Stimulated activated CD4-positive, alpha-beta T cell treated with anti-CD3 and anti-CD28 coated beads, Interleukin-15, amount 100 ng/mL, for 1 hour (primary cell): ENCODE measurements at places on chromosomes 6 and 20.

GRCh38 chr6:28408076-28408802, 8.7 kb upstream of the ZSCAN12 start:
- DNase-seq: no peak

DNA sequence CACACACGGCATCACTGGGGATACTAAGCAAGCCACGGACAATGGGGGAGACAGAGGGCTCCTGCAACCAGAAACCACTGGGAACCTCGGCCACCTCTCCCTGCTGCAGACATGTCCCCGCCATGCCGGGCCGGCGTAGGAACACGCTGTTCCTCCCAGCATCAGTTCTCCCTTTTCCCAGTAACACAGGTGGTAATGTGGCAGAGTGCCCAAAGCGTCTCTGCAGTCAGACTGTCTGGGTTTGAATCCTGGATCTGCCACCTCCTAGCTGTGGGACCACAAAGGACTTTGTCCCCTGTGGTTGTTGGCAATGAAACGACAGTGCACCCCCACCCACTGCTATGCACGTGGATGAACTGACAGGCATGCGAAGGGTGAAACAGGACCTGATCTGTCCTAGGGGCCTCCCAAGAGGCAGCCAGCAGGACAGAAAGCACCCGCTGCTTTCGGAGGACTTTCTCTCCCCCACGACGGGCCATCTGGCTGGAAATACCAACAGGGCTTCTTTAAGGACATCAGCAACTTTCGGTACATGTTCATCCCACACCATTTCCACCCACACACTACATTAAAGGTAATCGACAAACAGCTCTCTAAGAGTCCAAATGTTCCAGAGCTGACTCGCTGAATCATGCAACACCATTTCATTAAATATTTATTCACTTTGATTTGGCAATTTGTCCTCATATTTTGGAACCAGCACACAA, 74.1 kb downstream of the SULF2 start:
- no peak for DNase-seq

- no peak for DNase-seq
These were observed 5.3 kb upstream of the AKAP7 start for GRCh38 chr6:131129689-131130553.

DNA sequence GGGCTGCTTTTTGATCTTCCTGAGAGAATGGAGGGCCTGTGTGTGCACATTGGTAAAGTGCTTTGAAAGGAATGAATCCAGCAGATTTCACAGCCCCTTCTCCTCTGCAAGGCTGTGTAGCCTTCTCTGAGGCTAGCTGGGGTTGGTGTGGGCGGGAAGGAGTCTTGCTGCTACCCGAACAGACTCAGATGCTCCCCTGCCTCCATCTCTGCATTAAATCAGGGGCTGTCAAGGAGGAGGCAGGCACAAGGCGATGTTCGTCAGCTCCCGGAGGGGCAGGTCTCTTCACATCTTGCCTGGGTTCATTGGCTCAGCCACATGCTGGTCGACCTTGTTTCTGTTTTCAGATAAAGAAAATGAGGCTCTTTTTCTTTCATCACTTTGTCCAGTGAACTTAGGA, 291.5 kb upstream of the SULF2 start:
- DNase-seq: no peak

- no peak for DNase-seq
These were observed 581.4 kb upstream of the MMS22L start for GRCh38 chr6:97864366-97864765.

- DNase-seq: no peak
These were observed 34.3 kb downstream of the UQCC2 start for GRCh38 chr6:33677143-33677660.

- no peak for DNase-seq
These were observed 41.9 kb upstream of the CTNNBL1 start for GRCh38 chr20:37651932-37652331.

GRCh38 chr20:48178633-48179032, 393.4 kb upstream of the SULF2 start:
- DNase-seq: no peak

- peak; percentile 56 for DNase-seq
These were observed 93.8 kb upstream of the MAP7 start for GRCh38 chr6:136643850-136644596.

DNA sequence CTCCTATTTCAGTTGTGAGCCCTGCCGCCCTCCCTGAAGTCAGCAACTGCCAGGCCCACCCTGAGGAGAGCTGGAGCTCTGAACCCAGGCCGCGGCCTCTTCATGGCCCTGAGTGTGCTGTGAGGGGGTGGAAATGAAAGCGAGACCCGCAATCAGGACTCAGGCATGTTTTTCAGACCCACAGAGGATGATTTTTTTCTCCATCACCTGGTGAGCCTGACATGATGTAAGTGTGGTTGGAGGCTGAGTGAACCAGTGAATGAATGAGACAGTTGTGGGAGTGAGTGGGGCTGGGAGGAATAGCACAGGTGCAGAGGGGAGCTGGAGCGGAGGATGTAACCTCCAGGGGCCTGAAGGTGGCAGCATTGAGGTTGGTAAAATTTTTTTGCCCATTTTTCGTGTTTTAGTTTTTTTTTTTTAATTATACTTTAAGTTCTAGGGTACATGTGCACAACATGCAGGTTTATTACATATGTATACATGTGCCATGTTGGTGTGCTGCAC, 18.3 kb downstream of the RAET1L start:
- DNase-seq: no peak

DNA sequence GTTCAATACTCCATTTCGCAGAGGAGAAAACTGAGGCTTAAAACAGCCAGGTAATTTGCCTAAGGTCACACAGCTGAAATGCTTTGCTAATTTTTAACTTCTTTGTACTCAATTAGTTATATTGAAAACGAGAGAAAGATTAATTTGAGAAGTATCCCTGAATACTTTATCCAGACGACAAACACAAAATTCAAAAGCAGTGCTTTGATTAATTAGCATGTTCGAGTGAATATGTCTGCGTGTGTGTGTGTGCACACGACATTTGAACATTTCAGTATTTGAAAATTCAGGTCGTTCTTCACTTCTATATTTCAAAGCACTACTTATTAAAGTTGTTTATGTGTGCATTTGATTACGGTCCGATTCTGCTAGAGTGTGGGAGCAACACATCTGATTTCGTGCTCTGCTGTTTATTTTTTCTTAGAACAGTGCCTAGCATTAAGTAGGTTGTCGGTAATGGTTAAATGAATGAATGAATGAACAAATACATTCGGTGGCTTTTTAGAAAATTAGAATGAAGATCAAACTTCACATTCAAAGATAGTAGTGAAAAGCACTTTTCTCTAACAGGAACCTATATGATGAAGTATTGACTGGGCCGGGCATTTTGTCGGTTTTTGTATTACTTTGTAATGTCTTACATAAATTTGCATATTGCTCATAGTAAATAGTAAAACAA, 36.9 kb upstream of the SYNCRIP start:
- no peak for DNase-seq
